ENCODE measurements at places on chromosomes 12 and 14. TPM values are rescaled to one million over a fixed set of nuclear protein-coding genes. Genes with fewer than 3 reads are reported as not detected.

CCDC175 gene
- total RNA-seq, result not detected

GRCh38 chr12:40647651-40648050, 44.6 kb upstream of the CNTN1 start:
- no peaks in the 10 kb centered on the region for H3K27me3 ChIP-seq
- no peak overlapping the region for H3K27ac ChIP-seq
- no peaks in the 10 kb centered on the region for H3K36me3 ChIP-seq
- H3K4me3 ChIP-seq, result no peak overlapping the region
- no peaks in the 10 kb centered on the region for H3K4me1 ChIP-seq
- no peak for DNase-seq

DNA sequence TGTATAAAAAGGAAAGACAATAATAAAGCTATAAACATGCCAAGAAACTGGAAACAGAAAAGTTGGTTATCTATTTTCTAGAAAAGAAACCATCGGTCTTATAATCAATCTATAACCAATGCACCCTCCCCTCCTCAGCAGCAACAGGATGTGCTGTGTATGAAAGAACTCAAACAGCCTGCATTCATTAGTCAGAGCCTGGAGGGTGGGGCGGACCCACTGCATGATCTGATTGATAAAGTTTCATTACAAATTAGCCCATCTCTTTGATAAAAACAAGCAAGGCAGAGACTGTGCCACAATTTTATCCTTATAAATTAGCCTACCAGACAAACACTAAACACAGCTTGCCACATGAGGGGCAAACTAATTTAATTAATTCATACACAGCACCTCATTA, 448.1 kb downstream of the BCAT1 start:
- no peaks in the 10 kb centered on the region for H3K27me3 ChIP-seq
- no peak for DNase-seq
- no peaks in the 10 kb centered on the region for H3K36me3 ChIP-seq
- no peak overlapping the region for H3K4me3 ChIP-seq
- H3K4me1 ChIP-seq, result no peaks in the 10 kb centered on the region

- no peak overlapping the region for H3K27ac ChIP-seq
- H3K36me3 ChIP-seq, result peaks cover 2% of the 10 kb centered on the region
- no peaks in the 10 kb centered on the region for H3K4me1 ChIP-seq
These were observed 181.1 kb upstream of the NPAS3 start for GRCh38 chr14:32757568-32757967.

DNA sequence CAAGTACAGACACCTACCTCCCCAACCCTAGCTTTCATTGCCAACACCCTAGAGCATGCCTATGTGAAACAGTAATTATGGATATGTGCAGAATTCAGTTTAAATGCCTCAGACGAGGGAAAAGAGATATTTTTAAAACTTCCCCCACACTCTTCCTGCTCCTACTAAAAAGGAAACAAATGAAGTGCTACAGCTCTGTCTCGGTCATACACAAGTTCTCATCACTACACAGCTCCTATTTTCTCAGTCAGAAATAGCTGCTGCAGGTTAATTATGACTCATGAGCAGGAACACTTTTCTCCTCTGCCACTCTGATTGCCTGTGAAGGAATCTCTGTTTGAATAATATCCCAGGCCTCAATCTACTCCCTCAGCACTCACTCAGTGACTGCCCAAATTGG, 703.6 kb upstream of the FLRT2 start:
- no peak for DNase-seq
- H3K4me3 ChIP-seq, result no peak overlapping the region
- no peak overlapping the region for H3K27ac ChIP-seq
- H3K27me3 ChIP-seq, result no peaks in the 10 kb centered on the region
- no peaks in the 10 kb centered on the region for H3K4me1 ChIP-seq
- no peaks in the 10 kb centered on the region for H3K36me3 ChIP-seq
